Stimulated activated CD8-positive, alpha-beta memory T cell treated with anti-CD3 and anti-CD28 coated beads, Interleukin-2, amount 100 ng/mL, for 48 hours (primary cell): ENCODE measurements at places on chromosomes 11 and 22.

GRCh38 chr11:80733790-80734189, 1293.0 kb upstream of the TENM4 start:
- DNase-seq = no peak

GRCh38 chr11:45322891-45323600, 36.9 kb upstream of the SYT13 start:
- no peak for DNase-seq

DNA sequence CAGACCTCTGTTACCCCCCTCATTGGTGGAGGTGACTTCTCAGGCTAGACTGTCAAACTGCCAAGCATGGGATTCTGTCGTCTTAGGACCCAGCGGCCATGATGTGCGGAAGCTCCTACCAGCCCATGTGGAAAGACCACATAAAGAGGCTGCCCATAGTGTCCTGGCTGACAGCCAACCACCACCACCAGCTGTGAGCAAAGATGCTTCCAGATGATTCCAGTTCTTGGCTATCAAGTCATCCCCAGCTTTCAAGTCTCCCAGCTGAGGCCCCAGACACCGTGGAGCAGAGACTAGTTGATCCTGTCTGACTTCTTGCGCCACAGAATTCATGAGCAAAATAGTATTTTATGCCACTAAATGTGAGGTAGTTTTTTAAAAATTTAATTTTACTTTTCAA, 32.9 kb downstream of the SCUBE1 start:
- DNase-seq = no peak

DNA sequence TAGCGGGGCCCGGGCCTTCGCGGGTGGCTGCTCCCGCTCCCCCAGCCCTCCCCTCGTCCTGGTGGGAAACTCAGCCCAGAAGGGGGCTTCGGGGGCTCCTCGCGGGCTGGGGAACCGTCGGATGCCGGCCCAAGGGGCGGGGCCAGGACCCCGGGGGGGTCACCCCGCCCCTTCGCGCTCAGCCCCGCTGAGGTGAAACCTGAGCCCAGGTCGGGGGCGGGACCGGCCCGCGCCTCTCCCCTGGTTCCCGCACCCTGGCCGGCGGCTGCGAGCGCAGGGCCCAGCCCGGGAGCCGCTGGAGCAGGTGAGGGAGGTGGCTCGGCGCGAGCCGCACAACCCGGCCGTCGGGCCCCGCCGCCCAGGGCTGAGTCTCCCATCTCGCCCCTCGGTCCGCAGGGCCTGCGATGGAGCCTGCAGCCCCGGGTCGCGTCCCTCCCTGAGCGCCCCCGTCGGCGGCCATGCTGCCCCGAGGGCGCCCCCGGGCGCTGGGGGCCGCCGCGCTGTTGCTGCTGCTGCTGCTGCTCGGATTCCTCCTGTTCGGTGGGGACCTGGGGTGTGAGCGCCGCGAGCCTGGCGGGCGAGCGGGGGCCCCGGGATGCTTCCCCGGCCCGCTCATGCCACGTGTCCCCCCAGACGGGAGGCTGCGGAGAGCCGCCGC, at the start of gene LARGE2:
Gene LARGE2 (plus strand): TSS at position 232 of the 658 bp plus-strand sequence. CDS start 227 bp downstream, at position 459.
- DNase-seq = no peak

DNA sequence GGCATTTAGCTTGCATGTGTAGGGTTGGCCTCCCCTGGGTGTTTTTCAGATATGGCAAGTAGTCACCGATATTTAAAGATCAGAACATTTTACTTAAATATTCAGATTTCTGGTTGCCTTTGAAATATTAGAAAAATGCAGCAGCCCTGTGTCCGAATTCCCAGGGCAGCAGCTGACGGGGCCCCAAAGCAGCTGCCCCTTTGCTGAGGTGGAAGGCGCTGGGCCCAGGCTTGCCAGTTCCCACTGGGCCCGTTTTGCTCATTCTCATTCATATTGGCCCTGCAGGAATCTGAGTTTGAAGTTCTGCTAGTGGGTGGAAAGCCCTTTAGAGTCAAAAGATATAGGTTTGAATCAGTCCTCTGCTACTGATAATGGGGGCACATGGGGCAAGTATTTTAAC, 692.1 kb downstream of the OPCML start:
- DNase-seq = no peak

DNA sequence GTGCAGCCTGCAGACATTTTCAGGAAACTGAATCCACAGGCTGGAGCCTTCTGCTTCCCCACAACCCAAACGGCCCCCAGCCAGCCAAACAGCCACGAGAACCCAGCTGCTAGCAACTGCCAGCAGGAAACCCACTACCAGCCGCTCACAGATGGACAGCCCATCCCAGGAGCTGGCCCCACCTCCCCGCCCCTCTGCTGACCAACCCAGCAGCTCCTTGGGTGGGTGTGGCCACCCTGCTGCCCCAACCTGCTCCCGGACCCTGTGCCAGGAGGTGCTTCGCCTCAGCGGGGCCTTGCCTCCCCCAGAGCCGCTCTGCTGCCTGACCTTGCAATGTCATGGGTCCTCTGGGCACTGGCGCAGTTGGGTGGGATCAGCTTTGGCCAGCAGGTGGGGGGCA, 8.2 kb upstream of the CCDC188 start:
- DNase-seq = no peak

DNA sequence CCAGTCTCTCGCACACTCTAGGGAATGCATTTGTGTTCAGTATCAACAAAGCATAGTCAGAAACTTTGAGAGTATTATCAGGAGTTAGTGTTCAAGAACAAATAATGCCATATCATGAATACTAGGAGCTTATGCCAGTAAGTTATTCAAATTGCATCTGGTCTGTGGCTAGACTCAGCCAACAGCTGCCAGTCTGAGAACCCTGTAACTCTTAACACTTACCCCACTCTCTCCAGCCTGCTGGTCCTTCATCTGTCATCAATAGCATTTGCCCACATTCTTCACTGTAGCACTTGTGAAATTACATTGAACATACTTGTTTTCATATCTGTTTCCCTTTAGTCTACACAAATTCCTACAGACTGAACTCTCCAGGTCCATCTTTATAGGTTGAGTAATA, 1157.5 kb upstream of the RAG2 start:
- DNase-seq = no peak

GRCh38 chr11:110445437-110445836, 15.7 kb downstream of the FDX1 start:
- DNase-seq = no peak

DNA sequence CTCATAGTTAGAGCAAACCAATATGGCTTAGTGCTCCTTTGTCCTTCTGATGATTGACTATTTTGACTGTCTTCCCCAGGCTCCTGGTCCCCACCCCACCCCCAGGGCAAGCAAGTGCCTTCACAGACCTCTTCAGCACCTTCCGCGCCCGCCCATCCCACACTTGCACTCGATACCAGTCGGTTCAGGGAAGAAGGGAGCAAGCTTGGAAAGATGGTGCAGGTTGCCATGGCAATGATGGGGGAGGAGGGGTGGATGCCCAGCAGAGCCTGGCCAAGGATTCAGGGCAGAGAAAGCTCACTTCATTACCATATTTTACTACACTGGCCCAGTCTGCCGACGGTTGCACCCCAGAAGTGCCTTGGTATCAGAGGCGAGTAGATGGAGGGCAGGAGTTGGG, 2.2 kb downstream of the TMEM132A start:
- DNase-seq = no peak

DNA sequence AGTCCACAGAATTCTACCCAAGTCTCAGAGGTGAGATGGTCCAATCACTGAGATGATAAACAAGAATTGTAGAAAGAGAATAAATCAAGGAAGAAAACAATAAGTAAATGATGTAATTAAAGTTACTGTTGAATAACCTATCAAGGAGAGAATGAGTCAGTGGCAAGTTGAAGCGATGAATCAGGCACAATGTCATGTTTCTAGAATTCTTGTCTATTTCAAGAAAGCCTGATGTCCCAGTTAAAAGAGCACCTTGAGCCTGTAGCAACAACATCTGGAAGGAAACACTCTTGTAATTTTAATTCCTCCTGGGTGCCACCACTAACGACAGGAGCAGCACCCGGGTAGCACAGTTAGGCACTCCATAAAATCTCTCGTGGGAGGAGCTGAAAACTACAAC, 67.9 kb upstream of the SLC35C1 start:
- DNase-seq = no peak

- DNase-seq = no peak
Observed at GRCh38 chr22:39679652-39680051, 109.1 kb downstream of the CACNA1I start.

DNA sequence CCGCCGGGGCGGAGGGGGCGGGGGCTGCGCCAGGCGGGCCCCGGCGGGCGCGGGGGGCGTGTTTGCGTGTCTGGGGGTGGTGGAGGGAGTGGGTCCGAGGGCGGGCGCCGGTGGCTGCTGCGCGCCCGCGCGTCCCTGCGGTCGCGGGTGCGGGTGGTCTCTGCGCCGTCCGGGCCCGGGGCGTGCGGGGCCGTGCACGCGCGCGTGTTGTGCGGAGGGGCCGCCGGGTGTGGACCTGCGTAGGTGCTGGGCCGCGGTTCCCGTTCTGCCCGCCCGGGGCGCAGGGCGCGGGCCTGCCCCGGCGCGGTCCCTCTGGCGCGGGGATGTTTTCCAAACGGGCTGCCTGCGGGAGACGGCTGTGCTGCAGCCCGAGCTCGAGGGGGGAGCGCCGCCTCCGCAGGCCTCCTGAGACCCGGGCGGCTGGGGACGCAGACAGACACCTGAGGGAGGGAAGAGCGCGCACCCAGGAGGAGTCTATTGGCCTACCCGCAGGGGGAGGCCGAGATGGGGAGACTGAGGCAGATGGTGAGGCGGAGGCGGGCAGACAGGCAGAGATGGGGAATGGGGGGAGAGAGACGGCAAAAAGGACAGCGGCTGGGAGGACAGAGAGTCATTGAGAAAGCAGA, 442 bp downstream of the PELI3 start:
- peak; percentile 26 for DNase-seq

- DNase-seq = no peak
Observed at GRCh38 chr11:80718611-80719291, 1277.9 kb upstream of the TENM4 start.

- DNase-seq = no peak
Observed at GRCh38 chr22:39395936-39396796, 3.4 kb upstream of the TAB1 start.
